ENCODE measurements at places on chromosomes 3 and 15. TPM values are rescaled to one million over a fixed set of nuclear protein-coding genes. Genes with fewer than 3 reads are reported as not detected.

Gene AADACL2
- total RNA-seq = not detected

- no peak for DNase-seq
Measured at GRCh38 chr15:74573987-74574386, 33.0 kb downstream of the ARID3B start.

GRCh38 chr3:10398341-10398740 lies 77.4 kb upstream of the SEC13 start:
- no peak for DNase-seq

DNA sequence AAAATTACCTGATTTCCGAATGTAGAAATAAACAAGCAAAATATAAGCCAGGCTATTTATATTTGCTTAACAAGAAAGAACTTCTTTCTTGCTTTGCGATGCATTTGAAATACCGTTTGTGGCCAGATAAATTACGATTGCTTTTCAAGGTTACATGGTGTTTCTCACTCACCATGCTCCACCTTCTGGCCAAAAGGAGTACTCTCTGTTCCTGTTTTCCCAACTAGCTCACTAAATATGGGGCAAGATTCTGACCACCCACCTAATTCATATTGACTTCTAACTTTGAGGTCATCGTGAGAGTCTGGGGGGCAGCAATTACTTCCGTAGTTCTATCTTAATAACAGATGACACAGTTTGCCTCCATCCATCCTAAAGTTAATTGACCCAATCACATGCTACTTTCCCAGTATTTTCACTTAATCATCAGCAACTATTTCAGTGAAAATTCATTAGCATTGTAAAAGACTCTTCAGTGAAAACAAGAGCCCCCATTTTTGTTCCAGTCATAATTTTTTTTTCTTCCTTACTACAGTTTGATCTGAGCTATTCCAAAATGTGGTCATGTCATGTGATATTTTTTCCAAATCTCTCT lies 25.9 kb downstream of the ACP3 start:
- peak; percentile 72 for DNase-seq

DNA sequence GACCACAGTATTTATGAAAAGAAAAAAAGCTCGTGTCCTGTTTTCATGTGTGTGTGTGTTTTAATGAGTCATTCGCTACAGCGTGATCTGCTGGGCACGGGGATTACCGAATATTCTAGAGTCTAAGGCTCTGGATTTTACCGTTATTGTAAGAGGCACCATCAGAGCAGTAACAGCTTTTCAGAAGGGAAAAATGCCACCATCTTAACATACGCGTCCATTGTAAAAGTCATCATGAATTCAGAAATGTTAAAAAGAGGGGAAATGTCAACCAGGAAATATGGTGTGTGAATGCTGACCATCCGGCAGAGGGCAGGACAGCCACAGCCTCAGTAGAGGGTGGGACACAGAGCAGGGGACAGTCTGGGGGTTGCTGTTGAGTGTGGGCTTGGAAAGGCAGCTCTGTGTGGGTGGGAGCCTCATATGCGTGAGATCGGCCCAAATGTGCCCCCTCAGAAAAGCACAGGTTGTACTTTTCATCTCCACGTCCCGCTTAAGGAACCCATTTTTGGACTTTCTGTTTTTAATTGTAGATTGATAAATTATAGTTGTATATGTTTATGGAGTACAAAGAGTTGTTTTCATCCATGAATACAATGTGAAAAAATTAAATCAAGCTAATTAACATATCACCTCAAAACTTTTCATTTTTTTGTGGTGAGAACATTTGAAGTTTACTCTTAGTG lies 69.6 kb downstream of the ASB7 start:
- peak; percentile 78 for DNase-seq

- no peak for DNase-seq
Measured at GRCh38 chr15:94638183-94638582, 406.8 kb downstream of the MCTP2 start.

Gene CDHR4
- not detected for total RNA-seq
